SK-MEL-5 (cell line): ENCODE measurements at places on chromosomes 6 and 20. TPM values are rescaled to one million over a fixed set of nuclear protein-coding genes. Genes with fewer than 3 reads are reported as not detected.

DNA sequence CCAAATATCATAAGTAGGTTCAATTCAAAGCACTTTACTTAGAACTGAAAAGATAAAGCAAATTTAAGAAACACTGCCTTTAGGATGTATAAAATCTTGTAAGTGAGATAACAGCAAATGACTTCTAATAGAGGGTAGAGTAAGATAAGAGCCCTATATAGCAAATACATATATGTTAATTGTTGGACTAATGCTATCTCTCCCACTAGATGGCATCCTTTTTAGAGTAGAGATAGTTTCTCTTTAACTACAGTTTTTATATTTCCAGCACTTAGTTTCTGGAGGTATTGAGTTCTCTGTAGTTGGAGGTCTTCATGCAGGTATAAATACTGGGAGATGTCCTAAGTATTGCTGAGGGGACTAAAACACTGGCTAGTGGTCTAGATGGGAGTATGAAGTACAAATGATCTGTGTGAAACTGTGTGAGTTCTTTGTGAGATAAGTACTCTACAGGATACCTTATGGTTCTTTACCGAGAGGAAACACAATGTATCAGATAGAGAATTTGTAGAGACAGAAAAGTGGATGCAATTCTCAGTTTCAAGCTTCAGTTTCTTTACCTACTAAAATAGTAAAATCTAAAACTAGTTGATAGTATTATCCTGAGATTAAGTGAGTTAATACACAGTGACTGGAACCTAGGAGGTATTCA, 399.3 kb downstream of the KHDRBS2 start:
- DNase-seq, result peak; percentile 37

GRCh38 chr6:4848382-4849068, 72.3 kb downstream of the CDYL start:
- DNase-seq, result peak; percentile 50

GRCh38 chr6:168122011-168122410, 43.0 kb upstream of the FRMD1 start:
- no peak for DNase-seq

ACTL10 gene
- not detected in 2 replicates for total RNA-seq

DNA sequence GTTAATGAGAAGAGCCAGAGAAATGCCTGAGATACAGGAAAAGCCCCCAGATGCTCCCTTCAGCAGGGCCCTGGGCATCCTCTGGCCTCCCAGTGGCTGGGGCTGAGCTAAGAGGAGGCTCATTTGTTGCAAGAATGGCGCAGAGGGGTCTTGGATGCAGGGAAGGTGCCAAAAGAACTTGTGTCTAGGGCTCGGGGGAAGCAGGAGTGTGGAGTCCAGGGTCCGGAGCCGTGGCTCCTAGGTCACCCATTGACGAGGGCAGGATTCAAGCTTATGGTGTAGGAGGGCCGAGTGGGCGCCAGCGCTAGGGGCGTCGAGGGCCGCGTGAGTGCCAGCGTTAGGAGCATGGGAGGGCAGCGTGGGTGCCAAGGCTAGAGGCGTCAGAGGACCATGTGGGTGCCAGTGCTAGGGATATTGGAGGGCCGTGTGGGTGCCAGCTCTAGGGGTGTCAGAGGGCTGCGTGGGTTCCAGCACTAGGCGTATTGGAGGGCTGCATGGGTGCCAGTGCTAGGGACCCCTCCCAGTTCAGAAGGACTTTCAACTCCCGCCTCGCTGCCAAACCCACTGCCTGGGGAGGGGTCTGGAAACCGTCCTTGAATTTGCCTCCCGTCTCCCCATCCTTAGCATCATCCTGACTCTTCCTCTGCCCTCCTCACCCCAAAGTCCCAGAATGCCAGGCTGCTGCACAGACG, 250.5 kb upstream of the AFDN start:
- DNase-seq, result no peak

DNA sequence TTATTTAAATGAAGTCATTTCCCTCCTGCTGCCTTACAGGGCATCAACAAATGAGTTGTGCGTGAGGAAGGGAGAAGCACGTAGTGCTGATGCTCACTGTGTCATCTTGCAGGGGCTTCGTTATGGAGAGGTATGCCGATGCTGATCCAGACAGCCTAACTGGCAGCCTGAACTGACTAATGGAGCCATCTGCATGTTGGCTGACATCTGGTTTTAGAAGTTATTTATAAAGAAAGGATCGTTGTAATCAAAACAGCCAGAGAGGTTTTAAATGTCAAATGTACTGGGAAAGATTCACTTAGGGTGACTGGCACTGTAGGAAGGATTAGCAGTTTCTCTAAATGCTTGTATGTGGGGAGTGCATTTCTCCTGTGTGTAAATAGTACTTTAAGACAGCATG, 54.6 kb downstream of the FARS2 start:
- DNase-seq, result no peak

DNA sequence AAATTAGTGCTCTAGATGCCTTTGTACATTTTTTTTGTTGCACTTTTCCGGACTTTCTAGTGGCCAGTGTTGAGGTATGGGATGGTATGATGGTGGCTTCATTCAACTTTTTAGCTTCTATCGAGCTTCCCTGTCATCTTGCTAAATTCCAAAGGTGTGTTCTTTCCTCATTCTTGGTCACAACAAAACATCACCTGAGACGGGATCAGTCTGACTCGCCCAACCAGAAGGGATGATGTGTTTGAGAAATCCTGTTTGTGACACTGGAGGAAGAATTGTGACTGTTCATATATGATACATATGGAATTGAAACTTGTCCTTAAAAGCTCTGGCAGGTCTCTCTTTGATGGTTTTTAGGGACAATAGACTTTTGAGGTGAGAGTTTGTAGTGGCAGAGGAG, 33.8 kb downstream of the KCNS1 start:
- DNase-seq, result no peak
